Tibial artery (tissue), 4 donors: ENCODE measurements at places on chromosomes 11 and 22.

GRCh38 chr11:44947114-44947513, 3.6 kb downstream of the TP53I11 start:
- DNase-seq, result no peak

GRCh38 chr11:78281511-78281910, 92.8 kb downstream of the USP35 start:
- DNase-seq, result no peak

DNA sequence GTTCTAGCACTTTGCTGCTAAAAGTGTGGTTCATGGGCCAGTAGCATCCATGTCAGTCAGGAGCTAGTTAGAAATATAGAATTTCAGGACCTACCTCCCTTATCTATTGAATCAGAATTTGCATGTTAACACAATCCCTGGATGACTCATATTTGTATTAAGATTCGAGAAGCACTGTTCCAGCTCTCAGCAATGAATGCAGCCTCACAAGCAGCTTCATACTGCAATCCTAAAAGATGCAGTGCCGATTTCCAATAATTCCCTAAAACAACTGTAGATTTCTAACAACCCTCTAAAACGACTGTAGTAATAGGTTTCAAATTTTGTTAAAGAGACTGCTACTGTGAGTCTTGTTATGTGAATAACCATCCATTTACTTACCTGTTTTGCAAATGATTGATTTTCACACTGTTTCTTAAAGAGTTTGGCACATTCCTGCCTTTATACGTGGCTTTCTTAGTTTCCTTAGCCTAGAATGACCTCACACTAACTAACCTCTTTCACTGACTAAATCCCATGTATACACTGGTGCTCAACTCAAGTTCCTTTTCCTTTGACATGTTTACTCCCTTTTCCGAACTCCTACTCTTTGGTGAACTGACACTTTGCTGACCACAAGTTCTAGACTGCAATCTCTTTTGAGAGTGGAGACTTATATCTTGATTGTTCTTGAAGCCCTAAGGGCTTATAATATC, 511.8 kb downstream of the METTL15 start:
- DNase-seq, result no peak

- no peak for DNase-seq
These were observed 41.8 kb upstream of the SPON1 start for GRCh38 chr11:13920756-13921155.

- no peak for DNase-seq
These were observed 21.7 kb downstream of the RASSF10 start for GRCh38 chr11:13030857-13031256.

- no peak for DNase-seq
These were observed 9.3 kb downstream of the RPL3 start for GRCh38 chr22:39309881-39310714.

DNA sequence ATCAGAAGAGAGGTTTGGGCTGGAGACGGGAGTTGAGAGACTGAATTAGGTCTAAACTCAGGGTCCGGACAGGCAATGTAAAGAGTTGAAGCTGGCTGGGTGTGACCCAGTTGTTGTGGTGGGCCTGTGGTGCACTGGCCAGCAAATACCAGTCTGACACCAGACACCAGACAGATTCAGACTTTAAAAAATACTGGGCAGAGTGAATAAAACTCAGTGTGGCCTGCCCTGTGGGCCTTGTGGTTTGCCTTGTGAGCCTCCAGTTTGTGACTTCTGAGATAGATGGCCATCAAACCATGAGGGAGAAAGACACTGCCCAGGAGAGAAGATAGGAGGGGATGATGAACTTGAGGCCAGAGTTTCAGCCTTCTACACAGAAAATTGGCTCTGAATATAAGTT, 25.8 kb downstream of the RCN1 start:
- no peak for DNase-seq

GRCh38 chr11:81725701-81726100, 1008.0 kb downstream of the FAM181B start:
- no peak for DNase-seq
